ENCODE measurements at places on chromosomes 1 and 21. TPM values are rescaled to one million over a fixed set of nuclear protein-coding genes. Genes with fewer than 3 reads are reported as not detected.

PTGFR gene
- total RNA-seq = not detected

- peaks cover 2% of the 10 kb centered on the region for H3K4me1 ChIP-seq
- H3K4me3 ChIP-seq = no peak overlapping the region
- peaks cover 50% of the 10 kb centered on the region for H3K27me3 ChIP-seq
- H3K27ac ChIP-seq = no peak overlapping the region
- peaks cover 10% of the 10 kb centered on the region for H3K36me3 ChIP-seq
Measured at GRCh38 chr1:10839188-10839770, 42.8 kb upstream of the CASZ1 start.

DNA sequence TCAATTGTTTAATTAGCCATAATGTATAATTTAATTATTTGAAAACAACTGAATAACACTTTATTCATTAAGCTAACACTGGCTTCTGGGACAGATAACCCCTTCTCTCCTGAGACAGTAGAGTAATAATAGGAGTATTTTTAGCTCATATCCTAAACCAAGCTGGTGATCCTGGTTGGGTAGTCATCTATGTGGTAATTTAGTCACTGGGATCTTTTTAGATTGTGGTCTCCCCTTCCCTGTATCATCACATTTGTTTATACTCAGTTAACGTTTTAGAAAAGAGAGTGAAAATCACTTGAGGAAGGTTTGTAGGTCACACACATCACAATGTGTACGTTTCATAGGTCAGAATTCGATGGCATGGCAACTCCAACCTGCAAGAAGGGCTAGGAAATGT, 1356.6 kb upstream of the ADGRL2 start:
- no peaks in the 10 kb centered on the region for H3K36me3 ChIP-seq
- H3K4me3 ChIP-seq = no peak overlapping the region
- no peak overlapping the region for H3K27ac ChIP-seq
- DNase-seq = no peak
- H3K4me1 ChIP-seq = no peaks in the 10 kb centered on the region

NUP210L gene
- total RNA-seq = 0.07 TPM

All from T-helper 17 cell (primary cell).